ENCODE measurements at places on chromosomes 11 and 22.

DNA sequence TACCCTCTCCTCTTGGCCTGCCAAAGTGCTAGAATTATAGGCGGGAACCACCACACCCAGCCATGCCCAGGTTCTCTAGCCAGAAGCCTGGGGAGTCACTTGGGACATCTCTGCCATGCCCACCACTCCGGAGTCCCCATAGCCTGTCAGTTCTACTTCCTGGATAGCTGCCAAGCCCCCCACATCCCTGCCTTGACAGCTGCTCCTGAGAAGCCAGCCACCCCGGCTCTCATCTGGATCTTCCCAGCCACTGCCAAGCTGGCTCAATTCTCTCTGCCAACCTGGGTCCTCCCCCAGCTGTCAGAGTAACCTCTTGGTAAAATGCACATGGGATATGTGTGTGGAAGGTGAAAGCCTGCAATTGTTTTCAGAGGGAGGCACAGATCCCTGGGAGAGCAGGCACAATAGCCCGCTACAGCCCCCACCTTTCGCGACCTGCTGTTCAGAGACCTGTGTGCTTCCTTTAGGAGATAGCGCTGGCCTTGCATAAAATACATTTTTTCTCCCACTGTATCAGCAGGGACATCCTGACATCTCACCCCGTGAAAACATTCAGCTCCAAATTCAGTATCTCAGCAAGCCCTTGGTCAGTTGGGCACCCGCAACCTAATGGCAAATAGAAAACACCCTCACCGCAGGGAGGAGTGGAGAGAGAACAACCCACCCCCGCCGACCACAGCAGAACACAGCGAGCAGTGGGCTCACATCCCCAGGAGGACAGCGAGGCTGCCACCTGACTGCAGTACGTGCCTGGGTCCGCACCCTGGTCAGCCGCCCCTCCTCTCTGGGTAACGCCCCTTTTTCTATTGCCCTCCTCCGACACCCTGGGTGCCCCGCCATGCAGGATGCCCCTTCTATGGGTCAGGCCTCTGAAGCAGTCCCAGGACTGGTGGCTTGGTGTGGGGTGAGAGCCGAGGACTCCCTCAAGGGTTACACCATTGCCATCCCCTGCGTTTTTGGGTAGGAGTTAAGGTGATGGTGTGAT lies 1342.2 kb downstream of the BRD1 start:
- no peak for DNase-seq

- no peak for DNase-seq
Measured at GRCh38 chr11:2928605-2929530, at the start of gene PHLDA2. TSS of gene PHLDA2 (minus strand) at chr11:2929420. CDS start at chr11:2929364, 56 bp downstream.

DNA sequence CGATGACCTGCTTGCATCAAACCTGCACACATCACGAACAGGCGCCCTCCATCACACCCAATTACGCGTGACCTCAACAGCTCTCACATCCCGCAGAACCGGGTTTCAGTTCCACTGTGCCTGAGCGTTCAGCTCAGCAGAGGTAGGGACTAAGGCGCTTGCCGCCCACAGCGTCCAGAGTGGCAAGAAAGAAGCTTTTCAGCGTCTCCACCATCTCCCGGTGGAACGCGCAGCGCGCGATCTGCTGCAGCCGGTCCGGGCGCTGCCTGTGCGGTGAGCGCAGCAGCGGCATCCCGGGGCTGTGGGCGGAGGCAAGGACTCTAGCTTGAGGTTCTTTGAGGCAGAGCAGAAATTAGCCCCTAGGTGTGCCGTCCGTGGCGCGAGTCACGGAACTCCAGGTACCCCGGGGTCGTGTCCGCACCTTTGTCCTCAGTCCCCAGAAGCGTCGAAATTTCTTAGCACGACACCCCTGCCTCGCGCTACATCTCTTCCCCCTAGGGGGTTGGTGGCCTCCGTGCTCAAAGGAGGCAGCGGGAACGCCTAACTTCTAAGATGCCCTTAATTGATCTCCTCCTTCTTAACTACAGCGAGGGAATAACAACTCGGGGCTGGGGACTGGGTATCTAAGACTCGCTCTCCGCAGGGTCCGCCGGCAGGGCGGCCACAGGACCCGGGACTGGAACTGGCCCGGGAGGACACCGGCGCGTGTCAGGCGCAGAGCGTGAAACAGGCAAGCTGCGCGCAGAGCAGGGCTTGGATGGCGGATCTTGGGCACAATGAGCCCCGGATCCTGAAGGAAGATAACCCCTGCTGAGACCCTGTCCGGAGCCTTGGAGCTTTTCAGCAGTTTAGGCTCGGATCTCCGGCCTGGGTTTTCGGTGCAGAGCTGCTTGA lies 1.7 kb upstream of the CALCA start:
- no peak for DNase-seq

DNA sequence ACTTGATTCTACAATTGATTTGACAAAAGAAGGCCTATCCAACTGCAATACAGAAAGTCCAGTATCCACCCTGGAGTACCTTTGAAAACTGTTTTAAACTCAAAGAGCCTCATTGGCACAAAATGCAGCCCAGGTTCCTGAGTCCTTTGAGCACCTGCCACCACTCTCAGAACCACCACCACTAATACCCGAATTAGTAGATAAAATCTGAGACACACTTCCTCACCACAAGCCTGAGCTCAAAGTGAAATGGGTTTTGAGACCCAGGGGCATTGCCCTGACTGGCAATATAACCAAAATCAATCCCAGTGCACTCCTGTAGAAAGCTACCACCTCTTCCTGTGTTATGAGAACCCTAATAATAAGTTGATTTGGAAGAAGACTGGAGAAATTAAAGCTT lies 215.7 kb downstream of the CSNK2A3 start:
- no peak for DNase-seq

DNA sequence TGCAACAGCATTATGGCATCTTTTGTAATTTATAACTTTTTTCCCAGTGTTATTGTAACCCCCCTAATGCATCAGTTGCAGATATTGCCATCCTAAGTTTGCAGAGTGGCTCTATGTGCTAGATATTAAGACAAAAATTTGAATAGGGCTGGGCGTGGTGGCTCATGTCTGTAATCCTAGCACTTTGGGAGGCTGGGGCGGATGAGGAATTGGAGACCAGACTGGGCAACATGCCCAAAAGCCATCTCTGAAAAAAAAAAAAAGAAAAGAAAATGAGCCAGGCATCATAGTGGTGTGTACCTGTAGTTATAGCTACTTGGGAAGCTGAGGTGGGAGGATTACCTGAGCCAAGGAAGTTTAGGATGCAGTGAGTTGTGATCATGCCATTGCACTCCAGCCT lies 50.1 kb upstream of the MUC15 start:
- DNase-seq, result no peak

GRCh38 chr11:70755410-70756158 lies 357.3 kb downstream of the CTTN start:
- DNase-seq, result peak; percentile 47

DNA sequence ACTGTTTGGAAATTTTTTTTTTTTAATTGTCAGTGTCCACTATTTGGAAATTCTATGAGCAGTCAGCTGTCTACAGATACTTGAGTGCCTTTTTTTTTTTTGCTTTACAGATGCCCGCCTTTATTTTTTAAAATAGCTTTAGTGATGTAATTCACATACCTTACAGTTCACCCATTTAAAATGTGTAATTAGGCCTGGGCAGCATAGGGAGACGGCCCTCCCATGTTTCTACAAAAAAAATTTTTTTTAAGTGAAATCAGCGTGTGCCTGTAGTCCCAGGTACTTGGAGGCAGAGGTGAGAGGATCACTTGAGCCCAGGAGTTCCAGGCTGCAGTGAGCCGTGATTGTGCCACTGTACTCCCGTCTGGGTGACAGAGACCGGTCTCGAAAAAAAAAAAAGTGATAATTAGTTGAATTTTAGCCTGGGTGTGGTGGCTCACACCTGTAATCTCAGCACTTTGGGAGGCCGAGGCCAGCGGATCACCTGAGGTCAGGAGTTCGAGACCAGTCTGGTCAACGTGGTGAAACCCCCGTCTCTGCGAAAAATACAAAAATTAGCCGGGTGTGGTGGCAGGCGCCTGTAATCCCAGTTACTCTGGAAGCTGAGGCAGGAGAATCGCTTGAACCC lies 1.5 kb downstream of the ZNF143 start:
- DNase-seq, result no peak

- DNase-seq, result no peak
Measured at GRCh38 chr11:77040401-77040777, 6.2 kb downstream of the B3GNT6 start.

DNA sequence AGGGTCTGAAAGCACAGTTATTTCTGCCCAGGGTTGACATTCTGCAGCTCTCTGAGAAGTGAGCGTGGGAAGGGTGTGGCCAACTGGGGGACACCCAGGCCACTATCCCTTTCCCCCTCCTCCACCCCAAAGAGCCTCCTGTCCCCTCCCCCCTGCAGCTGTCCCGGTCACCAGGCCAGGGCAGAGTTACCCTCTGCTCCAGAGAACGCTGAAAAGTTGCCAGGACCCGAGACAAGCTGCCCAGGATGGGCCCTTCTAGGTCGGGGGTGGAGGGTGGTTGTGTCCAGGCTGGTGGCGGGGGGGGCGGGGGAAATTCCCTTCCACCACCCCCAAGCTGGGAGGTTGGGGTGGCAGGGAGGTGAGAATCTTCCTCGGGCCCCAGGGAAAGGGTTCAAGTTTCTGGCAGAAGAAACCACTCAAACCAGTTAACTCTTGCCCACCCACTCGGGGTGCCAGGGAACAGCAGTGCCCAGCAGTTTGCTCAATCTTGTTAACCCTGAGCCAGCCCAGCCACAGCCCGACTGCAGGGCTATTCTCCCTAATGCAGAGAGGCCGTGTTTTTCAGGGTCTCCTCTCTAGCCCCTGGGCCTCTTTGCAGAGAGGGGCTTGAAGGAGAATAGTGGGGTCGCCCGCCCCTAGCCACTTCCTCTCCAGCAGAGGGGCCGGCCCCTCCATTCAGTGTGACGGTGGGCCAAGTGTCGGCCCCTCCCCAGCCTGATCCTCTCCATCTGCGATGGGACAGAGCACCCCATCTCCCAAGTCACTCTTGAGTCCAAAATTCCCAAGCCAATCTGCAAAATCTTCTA lies 697 bp downstream of the LGALS1 start:
- DNase-seq, result no peak

- DNase-seq, result no peak
Measured at GRCh38 chr11:47035108-47035507, 98.5 kb downstream of the CSTPP1 start.

DNA sequence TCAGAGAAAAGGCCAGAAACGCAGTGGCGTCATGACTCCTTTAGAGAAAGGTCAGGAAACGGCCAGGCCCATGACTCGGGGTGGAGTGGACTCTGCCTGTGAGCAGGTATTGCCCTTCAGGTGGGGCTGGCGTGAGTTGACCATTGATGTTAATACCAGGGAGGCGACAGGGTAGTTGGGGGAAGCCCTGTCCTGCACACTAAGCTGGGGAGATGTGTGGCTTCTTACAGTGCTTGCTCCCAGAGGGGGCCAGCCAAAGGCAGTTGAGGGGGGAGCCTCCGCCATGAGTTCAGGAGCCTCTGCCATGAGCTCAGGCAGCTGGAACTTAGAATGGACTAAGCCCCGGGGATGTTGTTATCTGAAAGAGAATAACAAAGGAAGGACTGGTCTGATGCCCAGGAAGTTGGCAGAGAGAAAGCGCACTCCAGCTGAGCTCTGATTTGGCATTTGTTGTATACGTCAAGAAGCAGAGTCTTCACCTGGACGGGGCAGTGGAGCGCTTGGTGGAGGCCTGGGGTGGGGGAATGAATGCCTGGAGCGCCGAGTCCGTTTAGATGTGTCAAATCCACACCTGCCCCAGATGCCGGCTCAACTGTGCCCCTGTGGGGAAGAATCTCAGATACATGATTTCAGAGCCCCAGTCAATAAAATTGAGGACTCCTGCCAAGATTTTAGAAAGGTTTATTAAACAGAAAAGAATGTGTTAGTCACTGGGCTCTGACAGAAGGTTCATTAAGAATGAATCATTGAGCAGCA lies 222.5 kb downstream of the TBC1D22A start:
- DNase-seq, result no peak

DNA sequence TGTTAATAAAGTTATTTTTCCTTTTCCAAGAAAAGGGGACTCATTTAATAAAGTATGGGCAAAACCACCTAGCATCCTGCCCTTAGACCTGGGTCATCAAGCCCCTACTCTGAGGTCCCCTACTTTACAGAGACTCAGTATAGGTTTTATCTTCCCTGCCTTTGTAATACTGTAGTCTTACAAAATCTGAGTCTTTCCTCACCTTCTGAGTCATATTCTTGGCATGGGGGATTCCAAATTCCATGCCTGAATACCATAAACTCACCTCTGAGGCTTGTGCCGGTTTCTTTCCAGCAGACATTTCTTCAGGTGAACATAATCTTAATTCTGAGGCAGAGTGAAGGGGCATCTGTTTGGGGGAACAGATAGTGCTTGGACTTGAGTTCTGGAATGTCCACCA lies 282.5 kb downstream of the KCNA4 start:
- no peak for DNase-seq

DNA sequence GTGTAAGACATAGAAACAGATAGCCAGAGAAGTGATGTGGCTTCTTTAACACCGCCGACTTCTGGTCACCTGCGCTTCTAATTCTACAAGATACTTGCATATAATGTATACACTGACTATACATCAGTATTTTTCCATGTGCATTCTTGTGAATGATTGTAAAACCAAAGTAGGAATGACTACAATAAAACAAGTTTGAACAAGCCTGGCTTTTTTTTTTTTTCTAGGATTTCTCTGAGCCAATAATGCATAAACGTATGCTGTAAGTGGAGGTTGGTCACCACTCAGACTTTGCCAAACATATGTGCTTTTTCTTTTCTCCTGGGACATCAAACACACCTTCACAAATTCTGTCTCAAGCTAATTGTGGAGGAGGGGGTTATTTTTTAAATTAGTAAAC lies 237.8 kb upstream of the KIRREL3 start:
- no peak for DNase-seq

GRCh38 chr22:24843048-24843447 lies 37.0 kb downstream of the SGSM1 start:
- DNase-seq, result no peak

DNA sequence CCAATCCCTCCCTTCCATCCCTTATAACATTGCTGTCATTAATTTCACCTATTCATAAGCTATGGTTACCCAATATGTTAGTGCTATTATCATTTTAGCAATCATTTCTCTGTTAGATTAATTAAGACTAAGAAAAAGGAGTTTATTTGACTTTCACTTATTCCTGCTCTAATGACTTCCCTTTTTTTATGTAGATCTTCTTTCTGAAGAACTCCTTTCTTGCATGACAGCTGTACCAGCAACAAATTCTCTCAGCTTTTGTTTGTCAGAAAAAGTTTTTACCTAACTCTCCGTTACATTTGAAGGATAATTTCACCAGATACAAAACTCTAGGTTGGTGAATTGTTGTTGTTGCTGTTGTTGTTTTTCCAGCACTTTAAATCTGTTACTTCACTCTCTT lies 28.6 kb upstream of the OR8B8 start:
- DNase-seq, result no peak

DNA sequence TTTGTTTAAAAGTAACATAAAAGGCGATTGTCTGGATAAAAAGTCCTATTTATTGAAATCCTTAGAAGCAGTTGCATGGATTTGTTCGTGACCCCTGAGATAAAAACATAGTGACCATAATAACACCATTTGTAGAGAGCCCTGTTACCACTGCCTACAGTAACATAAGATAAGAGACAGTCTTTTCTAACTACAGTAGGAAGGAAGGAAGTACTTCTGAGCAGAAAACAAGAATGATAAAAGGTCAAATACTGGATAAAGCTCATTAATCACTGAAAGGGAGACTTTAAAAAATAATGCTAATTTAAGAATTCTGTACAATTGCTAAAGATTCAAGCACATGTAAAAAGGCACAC lies 47.1 kb upstream of the SOX6 start:
- DNase-seq, result no peak
